Stimulated activated naive CD8-positive, alpha-beta T cell treated with anti-CD3 and anti-CD28 coated beads, Interleukin-15, amount 100 ng/mL, for 72 hours (primary cell): ENCODE measurements at places on chromosomes 16 and 17.

DNA sequence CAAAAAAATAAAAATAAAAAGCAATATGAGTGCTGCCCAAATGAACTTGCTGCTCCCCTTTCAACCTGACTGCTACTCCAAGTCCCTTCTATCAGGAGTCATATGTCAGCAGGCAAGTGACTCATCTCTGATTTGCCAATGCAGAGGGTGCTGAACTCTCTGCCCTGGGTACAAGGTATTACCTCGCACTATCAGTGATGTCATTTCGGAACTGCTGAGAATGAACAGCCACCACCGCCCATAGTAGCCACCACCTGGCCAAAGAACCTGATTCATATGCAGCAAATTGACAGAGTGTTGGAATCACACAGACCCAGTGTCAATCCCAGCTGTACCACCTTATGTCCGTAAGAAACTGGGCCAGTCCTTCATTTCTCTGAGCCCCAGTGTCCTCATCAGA, 31.2 kb downstream of the LYRM9 start:
- DNase-seq: no peak

GRCh38 chr16:58741976-58742375, 7.9 kb upstream of the GOT2 start:
- no peak for DNase-seq

DNA sequence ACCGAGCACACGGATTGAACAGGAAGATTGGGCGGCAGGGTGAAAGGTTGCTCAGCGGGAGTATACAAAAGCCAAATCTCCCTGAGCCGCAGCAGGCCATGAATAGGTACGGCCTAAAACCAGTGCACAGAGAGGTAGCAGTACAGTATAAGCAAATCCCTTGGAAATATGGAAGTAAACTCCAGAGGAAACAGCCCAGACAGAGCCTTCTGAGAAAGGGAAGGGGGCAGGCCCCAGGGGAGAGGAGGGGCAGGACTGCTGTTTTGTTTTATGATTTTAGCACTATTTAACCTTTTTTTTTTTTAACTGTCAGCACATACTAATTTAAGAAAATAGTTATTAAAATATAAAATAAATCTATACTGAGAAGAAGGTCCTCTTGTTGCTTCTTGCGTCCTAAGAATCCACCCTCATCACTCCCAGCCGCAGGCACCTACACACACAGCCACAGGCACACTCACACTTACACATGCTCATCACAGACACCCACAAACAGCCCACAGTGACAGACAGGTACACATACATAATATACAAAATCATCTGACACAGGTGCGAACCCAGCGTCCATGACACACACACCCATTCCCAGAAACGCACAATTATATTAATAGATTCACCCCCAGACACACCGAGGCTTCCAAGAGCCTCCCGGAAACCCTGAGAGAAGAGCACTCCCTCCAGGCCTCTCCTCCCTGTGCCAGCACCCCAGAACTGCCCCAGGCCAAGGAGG, 12.8 kb downstream of the PLXDC1 start:
- DNase-seq: no peak

DNA sequence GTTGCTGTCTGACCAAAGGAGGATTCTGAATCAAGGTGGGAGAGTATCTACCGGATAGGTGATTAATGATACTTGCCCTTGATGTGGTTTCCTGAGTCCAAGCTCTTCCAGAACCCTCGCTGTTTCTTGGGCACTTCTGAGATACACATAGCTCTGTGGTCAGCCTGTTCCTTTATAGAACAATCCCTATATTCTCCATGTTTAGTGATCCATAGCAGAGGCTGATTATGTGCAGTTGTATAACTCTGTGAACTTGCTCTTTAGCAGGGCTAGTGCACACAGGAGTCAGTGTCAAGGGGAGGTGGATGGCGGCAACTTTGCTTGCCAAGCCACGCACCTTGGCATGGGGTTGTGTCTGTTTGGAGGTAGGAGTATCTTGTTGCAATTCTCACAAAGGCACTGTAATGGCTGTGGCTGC, 36.1 kb downstream of the ARL4D start:
- DNase-seq: no peak

DNA sequence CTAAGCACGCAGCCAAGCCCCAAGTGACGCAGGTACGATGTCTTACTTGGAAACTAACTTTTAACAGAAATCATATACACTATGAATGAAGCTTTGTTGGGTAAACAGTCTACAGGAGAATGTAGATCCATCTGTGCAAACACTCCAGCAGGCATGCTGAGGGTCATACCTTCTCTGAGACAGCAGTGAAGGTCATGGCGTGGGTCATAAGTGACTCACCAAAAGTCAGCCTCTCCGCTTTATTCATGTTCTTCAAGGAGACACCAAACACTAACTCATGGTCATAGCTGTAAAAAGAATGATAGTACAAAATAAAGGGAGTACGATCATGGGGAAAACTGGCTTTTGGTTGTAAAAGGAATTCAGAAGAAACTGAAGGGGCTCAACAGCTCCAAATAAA, 20.6 kb downstream of the BLMH start:
- DNase-seq: no peak

DNA sequence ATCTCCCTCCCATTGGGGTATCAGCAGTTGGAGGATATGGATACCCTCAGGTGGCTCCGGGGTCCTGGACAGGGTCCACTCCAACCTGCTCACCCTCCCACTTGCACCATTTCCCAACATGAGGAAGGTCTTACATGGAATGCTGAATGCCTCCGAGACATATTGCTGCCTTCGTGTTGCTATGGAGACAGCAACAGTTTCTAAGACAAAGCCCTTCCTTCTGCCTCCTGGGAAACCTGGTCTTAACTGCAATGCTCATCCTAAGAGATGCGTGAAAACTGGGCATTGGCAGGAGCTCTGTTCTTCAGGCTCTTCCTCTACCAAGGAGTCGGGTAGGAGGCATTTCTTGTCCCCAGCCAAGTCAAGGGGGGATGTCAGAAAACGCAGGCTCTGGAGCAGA, 45.2 kb downstream of the ST3GAL2 start:
- DNase-seq: no peak

DNA sequence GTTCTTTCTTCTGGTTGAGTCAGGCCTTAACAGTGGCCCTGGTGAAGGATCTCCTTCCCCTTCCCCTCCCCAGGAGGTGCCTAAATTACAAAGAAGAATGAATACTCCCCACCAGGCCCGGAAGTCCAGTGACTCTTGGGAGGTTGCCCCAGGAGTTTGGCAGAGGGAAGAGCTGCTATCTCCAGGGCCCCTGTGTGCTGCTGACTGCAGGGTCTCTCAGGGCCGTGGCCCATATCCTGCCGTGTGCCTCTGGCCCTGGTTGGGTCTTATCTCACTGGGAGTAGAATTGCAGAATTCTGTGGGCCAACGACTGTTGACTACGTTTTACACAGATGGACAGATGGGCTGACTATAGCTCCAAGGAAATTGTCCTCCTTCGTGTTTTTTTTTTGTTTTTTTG, 28.0 kb downstream of the AKAP1 start:
- DNase-seq: no peak

- no peak for DNase-seq
These were observed 122.2 kb downstream of the RPTOR start for GRCh38 chr17:80666867-80667266.
